Neural crest cell (in vitro differentiated cells): ENCODE measurements at places on chromosomes 5 and 9.

DNA sequence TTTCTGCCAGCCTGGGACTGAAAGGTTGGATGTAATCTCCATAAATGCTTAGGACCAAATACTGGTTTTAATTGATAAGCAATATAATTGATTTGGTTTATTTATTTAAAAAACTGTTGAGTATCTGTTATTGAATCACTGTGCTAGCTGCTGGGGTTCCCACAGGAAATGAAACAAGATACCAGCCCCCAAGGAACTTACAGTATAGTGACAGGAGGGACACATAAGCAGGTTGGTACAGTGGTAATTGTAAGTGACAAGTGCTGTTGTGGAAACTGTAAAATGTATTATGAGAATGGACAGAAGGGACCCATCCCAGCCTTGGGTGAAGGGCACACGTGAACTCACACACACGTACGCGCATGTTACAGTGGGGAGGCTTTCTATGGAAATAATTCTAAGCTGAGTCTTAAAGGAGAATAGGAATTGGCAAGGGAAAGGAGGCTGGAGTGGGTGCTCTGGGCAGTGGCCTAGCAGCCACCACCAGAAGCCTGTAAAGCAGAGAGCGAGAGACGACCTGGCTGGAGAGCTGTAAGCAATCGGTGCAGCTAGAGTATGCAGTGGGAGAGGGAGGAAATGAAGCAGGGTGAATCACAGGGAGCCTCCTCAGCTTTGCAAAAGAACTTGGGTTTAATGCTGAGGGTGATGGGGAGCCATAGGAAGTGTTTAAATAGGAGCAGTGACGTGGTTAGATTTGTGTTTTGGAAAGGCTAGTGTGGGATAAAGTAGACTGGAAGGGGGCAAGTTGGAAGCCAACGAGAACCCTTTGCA lies 39.3 kb downstream of the GLRA1 start:
- DNase-seq: no peak

DNA sequence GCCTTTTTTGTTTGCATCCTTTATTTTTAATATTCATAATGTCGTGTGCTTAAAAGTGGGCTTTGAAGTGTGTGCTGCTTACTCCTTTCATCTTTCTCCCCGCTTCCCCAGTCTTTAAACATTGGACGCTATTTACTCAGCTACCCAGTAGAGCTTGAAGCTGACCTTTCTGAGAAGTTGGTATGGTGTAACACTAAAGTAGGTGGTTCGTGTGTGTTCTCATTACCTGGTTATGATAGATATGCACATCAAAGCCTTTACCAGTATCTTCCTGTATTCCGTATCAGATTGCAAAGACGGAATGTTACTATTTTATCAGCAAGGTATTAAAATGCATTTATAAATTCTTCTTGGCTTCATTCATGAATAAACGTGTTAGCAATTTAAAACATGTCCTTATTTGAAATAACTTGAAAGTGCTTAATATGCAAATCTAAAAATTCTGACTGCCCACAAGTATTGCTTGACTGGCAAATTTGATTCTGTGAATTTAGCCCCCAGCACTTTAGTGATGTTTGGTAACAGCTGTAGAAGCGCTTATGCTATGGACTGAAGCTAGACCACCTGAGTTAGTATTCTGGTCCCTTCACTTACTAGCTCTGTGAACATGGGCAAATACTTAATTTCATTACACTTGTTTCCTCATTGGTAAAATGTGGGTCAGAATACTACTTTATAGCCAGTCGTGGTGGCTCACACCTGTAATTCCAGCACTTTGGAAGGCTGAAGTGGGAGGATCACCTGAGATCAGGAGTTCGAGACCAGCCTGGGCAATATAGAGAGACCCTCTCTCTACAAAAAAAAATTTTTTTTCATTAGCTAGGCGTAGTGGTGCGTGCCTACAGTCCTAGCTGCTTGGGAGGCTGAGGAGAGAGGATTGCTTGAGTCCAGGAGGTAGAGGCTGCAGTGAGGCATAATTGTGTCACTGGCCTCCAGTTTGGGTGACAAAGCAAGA lies 1.7 kb downstream of the RRAGA start:
- no peak for DNase-seq

DNA sequence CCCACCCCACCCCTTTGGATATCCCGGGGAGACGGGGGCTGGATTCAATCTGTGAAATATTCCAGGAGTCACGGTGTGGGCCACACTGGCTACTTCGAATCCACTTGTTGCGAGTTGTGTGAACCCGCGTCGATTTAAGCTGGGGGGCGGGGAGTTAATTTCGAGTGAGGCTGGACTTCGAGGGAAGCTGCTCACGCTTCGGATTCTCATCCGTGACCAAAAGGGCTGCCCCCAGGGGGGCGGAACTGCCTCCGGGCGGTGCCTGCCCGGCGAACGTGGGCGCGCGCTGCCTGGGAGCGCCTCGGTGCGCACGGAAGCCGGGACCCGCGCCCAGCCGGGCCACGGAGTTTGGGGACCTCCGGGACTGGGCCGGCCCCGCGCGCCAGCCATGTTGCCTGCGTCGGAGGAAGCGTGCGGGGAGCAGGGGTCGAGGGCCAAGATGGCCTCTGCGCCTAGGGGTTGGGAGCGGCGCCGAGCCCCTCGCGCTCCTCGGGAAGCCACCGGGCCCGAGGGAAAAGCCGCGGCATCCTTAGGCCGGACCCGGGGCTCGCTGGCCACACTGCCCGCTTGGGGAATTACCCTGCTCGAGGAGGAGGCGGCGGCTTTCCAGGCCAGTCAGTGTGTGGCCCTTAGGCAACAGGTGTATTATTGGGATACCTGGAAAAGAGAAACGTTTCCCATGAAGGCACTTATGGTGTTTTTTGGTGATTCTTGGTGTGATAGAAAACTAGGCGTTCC lies 975 bp downstream of the OCLN start:
- DNase-seq: peak; percentile 17

- DNase-seq: no peak
Measured at GRCh38 chr9:27353474-27354229, 56.7 kb upstream of the EQTN start.

DNA sequence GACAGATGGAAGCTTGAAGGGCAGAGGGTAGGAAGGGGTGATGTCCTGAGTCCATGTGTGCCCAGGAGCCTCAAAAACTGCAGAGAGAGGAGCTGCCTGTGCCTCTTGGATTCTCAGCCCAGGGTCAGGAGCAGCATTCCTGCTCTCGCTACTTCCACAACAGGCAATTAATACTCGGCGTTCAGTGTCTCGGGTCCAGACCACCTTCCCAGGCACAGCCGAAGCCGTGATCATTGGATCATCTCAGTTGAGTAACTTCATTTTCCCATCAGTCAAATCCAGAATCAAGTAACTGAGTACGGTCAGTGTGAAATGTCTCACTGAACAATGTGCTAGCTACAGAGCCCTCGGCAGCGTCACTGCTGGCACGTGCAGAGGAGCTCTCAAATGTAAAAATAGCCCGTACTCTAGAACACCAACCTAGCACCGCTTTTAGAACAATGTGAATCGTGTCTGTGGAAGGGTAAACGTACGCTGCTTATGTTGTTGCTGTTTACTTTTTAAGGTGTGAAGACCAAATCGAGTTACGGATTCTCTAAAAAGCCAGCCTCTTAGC lies 63.5 kb upstream of the IRX4 start:
- no peak for DNase-seq

GRCh38 chr5:24788829-24789514 lies 144.2 kb upstream of the CDH10 start:
- no peak for DNase-seq

GRCh38 chr5:149283626-149284480 lies 12.2 kb downstream of the AFAP1L1 start:
- no peak for DNase-seq

DNA sequence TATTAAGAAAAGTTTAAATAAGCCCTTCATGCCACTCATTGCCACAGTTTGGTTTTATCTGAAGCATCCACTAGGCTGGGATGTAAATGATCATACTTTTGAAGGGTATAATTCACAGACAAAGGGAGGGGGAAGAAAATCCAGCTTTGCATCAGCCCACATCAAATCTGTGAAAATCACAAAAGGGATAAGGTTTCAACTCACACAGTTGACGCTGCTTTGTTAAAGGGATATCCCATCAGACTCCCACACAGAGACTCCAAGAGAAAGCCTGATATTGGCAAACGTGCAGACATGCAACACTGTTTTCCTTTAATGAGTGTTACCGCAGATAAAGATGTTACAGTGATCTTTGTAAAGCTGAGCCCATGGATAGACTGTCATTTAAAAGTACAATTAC lies 602.9 kb downstream of the TLE1 start:
- DNase-seq: no peak

DNA sequence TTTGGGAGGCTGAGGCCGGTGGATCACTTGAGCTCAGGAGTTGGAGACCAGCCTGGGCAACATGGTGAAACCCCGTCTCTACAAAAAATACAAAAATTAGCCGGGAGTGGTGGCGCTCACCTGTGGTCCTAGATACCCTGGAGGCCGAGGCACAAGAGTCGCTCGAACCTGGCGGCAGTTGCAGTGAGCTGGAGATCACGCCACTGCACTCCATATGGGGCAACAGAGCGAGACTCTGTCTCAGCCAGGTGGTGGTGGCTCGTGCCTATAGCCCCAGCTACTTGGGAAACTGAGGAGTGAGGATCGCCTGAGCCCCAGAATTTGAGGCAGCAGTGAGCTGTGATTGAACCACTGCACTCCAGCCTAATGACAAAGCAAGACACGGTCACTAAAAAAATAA lies 2.4 kb upstream of the RFK start:
- no peak for DNase-seq

DNA sequence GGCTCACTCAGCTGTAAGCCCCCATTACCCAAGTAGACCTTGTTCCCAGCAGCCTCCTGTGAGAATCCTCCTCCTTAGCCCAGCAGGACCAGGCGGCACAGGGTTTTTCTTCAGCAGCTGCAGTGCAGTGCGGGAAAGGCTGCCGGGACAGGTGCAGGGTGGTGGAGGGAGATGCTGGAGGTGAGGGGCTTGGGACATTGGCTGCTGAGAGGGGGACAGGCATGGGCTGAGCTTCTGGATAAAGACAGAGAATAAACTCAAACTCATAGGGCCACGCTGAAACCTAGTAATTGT lies 174.7 kb downstream of the CACNA1B start:
- no peak for DNase-seq

- DNase-seq: no peak
Measured at GRCh38 chr9:37264539-37264938, 144.2 kb downstream of the ZCCHC7 start.

GRCh38 chr5:4204276-4205141 lies 608.9 kb downstream of the IRX1 start:
- DNase-seq: no peak

DNA sequence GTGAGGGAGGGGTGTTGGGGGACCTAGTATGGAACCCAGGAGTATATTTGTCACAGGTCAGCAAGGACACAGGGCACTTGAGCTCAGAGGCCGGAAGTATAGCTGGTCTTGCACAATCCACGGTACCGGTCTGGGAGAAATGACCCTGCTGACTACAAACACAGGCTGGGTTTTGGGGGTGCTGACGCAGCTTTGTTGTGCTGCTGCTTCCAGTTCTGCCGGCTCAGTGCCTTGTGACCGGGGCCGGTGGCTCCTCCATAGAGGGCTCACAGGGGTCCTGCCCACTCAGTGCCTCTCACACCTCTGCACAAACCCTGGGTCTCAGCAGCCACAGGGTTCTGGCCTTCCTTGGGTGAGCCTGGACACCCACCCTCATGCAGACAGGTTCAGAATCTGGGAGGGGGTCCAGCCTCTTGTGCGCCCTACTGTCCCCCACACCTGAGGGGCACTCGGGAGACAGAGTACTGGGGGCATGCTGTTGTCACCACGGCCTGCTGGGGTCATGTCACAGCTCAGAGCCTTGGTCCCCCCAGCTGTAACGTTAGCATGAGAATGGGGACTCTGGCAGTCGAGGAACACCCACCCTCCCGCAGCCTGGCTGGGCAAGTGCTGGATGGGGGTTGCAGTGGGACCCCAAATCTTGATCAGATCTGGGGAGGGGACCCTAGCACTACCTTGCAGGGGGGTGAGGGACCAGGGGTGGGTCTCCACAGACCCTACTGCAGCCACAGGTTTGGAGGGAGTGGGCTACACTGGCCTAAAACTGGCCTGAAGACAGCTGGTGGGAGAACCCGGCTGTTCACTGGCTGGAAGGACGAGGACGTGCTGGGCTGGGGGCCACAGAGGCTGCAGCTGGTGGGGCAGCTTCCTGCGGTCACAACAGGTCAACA lies 17.7 kb downstream of the NINJ1 start:
- DNase-seq: no peak

GRCh38 chr9:34563262-34563661 lies 26.3 kb downstream of the CNTFR start:
- DNase-seq: no peak

DNA sequence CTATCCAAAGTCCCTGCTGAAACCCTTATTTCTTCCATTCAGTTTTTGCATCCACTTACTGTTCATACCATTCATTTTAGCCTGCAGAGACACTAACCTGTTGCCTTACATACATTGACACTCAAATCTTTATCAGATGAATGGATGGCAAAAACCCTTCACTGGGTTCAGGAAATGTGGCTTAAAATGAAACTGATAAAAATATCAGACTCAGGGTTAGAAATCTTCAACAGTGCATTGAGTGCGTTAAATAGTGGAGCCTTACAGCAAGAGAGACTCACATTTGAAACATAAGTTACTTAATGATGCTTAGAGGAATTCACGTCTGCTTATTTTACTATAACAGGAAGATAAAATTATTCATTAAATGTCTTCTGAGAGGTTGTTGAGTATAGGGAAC lies 28.0 kb upstream of the BNC2 start:
- no peak for DNase-seq

DNA sequence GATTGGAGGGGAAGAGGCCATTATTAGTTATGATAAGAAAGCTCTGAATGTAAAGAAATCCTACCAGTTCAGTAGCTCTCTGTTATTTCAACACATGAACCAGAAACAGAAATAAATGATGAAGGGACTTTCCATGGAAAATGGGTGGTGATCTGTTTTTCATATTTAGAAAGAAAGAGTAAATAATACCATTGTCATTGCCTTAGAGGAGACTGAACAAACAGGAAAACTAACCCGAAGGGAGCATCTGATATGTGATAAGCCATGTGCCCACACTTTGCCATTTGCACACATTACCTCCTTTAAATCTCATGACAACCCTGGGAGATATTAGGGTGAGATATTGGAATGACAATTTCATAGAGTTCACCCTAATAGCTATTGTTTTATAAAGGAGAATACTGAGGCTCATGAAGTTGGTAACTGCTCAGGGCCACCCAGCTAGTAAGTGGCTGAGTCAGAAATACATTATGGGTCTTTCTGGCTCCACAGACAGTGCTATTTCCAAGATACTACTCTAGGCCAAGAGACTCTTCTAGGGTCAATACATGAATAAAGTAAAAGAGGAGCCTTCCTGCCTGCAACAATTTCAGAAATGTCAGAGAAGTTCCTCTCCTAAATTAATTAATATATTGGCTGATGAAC lies 111.0 kb upstream of the SLIT3 start:
- no peak for DNase-seq
